ENCODE measurements at places on chromosomes 2 and 18.
A peak's percentile ranks its signal among the peaks of the same experiment; 100 is the strongest.

GRCh38 chr2:68849579-68850030 is 21.6 kb downstream of the BMP10 start:
- no peak for DNase-seq

- DNase-seq = no peak
Observed at GRCh38 chr2:85770369-85770768, 16.6 kb downstream of the ATOH8 start.

GRCh38 chr18:58046794-58047555 is 2.9 kb downstream of the NEDD4L start:
- DNase-seq = no peak

- no peak for DNase-seq
Observed at GRCh38 chr2:1510176-1510575, 96.9 kb downstream of the TPO start.

GRCh38 chr2:233556881-233557736 is 9.5 kb downstream of the USP40 start:
- DNase-seq = no peak

GRCh38 chr2:200128296-200128695 is 172.9 kb downstream of the MAIP1 start:
- no peak for DNase-seq

GRCh38 chr2:117801826-117802225 is 12.7 kb upstream of the DDX18 start:
- no peak for DNase-seq

DNA sequence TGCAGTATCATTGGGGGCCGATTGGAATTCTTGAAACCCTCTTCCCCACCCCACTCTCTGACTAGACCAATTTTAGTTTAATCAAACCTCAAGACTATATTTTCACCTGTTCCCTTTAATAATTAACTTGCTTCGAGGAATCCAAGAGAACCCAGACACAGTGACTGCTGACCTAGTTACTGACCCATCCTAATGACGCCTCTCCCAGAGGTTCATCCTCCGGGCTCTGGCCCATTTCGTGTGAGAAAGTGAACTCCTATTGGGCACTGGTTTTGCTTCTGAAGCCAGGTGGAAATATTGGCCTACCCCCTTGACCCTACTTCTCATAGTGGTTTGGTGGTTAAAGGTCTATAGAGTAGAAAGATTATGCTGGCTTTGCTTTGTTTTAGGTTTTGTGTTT is 39.9 kb downstream of the RPL37A start:
- no peak for DNase-seq

DNA sequence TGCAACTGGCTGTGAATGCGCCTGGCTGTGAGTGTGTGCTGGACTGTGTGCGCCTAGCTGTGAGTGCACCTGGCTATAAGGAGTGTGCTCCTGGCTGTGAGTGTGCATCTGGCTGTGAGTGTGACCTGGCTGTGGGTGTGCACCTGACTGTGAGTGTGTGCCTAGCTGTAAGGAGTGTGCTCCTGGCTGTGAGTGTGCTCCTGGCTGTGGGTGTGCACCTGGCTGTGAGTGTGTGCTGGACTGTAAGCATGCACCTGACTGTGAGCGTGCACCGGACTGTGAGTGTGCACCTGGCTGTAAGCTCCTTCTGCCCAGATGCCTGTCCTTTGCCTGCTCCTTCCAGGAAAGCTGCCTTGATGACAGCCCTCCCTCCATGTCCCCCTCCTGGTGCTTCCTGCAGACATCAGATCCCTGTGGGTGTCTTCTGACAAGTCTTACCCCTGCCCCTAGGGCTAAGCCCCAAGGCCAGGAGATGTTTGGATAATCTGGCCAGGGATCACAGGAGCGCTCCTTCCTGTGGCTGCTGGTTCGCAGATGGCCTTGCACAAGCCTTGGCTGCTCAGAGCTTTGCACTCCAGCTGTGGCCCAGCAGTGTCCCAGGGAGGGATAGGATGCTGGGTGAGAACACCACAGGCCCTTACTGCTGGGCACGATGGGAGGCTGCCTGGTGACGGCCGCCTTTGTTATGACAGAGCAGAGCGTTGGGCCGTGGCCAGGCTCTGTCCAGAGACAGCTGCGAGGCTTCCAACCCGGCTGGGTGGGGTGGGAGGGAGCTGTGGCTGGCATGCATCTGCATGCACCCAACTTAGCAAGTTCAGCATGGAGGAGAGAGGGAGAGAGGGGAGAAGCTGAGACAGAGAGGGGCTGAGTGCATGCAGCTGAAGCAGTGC is 89.9 kb downstream of the GLI2 start:
- DNase-seq = no peak

DNA sequence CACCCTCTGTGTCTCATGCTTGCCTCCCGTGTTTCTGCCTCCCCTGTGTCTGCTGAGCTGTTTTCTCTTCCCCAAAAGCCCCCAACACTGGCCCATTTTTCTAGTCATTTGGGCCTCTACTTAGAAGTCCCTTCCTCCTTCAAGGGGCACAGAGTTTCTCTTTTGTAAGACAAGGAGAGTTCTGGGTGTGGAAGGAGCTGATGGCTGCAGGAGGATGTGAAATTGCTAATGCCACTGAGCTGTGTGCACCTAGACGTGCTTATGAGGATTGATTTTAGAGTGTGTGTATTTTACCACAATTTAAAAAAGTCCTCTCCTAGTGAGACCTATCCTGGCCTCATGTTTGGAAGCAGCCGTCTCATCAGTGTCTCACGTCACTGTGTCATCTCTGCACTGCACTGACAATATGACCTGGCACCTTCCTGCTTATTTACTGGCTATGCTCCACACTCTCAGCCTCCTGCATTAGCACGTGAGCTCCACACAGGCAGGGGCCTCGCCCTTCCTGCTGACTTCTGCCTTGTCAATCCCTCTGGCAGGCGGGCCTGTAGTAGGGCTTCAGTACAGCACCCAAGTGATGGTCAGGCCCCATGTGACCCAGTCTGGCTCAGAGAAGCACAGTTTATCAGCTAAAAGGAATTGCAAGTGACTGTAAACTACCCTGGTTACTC is 8.0 kb upstream of the MBP start:
- DNase-seq = peak; percentile 51

DNA sequence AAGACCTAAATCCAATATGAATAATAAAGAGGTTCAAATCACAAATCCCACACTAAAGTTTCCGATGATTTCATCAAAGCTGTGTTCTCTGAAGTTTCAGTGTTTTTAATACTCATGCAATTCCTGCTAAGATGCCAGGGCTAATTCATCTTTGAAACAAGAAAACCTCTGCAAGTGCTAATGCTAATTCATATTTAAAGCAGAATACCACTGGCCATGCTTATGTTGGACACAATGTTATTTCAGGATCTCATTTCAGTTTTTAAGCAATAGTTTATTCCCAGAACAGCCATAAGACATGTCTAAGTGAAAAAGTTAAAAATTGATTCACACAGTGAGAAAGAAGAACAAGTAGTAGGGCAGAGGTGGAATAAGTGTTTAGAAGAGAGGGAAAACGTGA is 62.8 kb downstream of the GRB14 start:
- no peak for DNase-seq

GRCh38 chr2:85257359-85257969 is 70.3 kb downstream of the TGOLN2 start:
- no peak for DNase-seq

DNA sequence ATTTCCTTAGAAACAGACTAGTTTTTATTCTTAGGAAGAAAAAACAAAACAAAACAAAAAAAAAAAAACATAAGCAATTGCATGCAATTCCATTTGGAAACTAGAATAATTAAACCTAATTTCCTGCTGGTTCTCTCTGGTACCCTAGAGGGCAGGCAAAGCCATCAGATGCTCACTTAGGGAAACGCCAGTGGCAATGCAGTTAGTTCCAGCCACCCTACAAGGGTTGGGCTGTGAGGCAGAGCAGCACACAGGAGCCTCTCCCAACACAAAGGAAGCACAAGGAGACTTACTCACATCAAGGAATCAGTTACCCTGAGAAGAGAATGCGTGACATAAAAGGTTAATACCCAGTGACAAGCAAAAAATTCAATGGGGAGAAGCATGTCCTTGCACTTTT is 28.8 kb downstream of the CCDC93 start:
- DNase-seq = no peak

All from activated T-cell treated with anti-CD3 and anti-CD28 coated beads, Interleukin-2, amount 50 U/mL, for 1 hour (primary cell).